Stimulated activated CD4-positive, alpha-beta T cell treated with anti-CD3 and anti-CD28 coated beads, Interleukin-15, amount 100 ng/mL, for 1 hour (primary cell): ENCODE measurements at places on chromosomes 1 and 21.

GRCh38 chr1:66773227-66773626 lies 21.0 kb downstream of the DYNLT5 start:
- DNase-seq: no peak

GRCh38 chr1:161781995-161782394 lies 15.9 kb downstream of the ATF6 start:
- DNase-seq: no peak

DNA sequence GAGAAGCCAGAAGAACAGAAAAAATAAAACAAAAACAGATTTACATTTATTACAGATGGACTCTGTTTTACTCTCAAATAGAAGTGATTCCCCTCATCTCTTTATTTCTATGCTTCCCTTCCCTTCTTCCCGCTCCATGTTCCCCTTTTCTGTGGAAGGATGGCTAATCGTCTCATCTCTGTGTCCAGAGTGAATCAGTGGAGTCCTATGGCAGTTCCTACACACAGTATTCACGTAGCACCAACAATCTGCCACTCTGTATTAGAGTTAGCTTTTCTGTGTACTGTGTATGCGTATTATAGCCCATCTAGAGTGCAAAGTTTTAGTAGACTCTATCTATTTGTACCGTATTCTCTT lies 6.8 kb upstream of the ERO1B start:
- DNase-seq: no peak

DNA sequence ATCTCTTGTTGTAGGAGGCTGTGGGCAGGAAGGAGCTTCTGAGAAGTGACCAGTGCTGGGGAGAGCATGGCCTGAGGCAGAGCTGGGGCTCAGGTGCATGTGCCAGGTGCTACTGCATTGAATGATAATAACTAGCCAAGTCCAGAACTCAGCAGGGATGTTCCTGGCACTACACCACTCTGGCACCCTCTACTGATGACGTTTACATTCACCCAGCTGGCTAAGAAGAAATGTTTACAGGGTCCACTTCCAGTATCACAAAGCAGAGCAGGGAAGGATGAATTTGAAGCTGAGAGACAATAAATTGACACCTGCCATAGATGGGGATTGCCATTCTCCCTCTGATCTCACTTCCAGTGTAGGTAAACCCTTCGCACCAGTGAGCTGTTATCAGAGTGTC lies 411.8 kb downstream of the SETD4 start:
- DNase-seq: no peak

GRCh38 chr1:89671775-89672488 lies 39.0 kb downstream of the LRRC8C start:
- DNase-seq: no peak

- DNase-seq: no peak
Observed at GRCh38 chr1:89310505-89310904, 37.8 kb upstream of the GBP5 start.

- DNase-seq: no peak
Observed at GRCh38 chr1:239434181-239434580, 47.8 kb downstream of the CHRM3 start.

DNA sequence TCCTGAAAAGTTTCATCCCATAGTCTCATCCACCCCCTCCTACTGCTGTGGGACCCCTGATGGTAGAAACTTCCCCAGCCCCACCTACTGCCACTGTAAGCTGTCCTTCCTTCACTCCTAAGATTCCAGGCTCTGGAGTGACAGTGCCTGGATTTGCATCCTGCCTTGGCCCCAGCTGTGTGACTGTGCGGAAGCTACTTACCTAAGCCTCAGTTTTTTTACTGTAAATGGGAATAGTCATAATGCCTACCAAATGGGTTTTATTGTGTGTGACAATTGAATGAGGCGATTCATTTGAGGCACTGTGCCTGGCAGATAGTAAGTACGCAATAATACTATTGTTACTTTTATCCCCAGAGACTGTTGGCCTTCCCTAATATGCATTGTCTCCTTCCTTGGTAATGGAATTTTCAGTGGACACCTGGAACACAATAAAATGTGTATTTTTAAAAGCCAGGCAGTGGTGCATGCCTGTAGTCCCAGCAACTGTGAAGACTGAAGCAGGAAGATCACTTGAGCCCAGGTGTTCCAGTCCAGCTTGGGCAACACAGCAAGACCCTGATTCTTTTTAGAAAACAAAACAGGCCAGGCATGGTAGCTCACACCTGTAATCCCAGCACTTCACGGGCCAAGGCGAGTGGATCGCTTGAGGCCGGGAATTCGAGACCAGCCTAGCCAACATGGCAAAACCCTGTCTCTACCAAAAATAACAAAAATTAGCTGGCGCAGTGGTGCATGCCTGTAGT lies 55.0 kb upstream of the ZNF326 start:
- no peak for DNase-seq

DNA sequence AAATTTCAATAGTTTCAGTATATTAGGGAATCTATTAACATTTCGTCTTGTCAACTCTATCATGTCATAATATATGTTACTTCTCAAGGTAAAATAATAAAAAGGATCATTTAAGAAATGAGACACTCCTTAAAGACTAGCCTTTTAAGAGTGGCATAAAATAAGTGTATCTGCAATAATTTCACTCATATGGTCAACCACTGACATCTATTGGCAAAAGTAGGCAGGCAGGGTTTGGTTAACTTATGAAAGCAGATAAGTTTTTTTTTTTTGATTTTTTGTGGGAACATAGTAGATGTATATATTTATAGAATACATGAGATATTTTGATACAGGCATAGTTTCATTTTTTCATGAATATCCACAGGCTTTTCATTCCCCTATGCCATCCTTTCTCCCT lies 5.5 kb upstream of the RGS21 start:
- DNase-seq: no peak

DNA sequence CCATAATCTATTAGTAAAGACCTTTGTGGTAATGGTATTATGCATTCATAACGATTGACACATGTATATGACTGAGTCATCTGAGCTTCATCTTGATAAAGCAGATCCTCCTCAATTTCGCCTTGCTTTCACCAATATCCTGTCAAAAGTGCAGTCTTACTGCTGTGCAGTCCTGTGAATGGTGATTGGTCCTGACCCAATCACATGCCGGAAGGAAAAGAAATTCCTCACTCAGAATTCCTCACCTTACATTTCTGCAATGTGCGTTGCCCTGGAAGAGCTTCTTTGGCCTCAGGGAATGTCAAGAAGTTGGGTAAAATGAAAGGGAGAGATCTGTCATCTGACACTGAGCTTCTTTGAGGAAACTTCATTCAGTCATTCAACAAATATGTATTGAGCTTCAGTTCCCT lies 121.0 kb upstream of the TSPAN2 start:
- no peak for DNase-seq

GRCh38 chr1:218495931-218496330 lies 150.8 kb downstream of the TGFB2 start:
- DNase-seq: no peak

DNA sequence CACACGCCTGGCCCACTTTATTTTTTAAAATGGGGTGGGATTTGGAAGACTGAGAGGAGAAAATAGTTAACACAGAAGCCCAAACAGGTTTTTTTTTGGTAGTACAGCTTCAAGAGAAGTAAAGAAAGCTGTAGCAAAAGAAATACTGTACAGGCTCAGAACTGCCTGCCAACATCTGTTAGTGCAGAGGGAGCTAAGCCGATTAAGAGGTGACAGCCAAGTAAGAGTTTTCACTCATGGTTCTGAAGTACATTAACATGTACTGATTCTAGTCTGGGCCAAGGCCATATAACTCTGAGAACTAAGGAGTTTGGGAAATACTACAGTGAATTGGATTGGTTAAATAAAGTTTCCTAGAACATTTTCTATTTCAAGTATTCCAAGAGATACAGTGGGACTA lies 51.6 kb downstream of the EIF2B3 start:
- DNase-seq: no peak

DNA sequence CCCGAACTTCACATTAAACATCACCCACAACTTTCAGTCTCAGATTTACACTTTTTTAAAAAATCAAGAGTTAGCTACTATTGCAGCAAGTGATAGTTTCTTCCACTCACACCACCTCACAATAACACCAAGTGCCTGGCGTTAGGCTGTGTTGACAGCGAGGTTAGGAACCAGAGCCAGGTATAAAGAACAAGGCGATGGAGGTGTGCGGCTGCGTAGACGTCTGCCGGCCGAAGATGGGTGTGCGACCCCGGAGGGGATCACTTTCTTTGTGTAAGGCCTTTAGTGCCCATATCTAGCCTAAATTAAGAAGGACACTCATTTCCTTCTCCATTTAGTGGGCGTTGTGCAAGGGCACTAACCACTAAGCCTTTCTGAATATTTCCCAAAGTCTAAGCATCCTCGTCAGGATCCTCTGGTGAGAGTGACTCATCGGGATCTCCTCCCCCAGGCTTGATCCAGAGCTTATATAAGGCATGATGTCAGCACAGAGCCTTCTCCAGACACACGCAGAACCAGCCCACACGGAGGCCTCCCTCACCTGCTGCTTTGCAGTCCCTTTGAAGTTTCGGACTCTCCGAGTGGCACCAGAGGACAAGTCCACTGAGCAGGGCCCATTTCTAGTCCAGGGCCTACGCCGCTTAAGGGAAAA lies 11.8 kb downstream of the NHLH2 start:
- no peak for DNase-seq

DNA sequence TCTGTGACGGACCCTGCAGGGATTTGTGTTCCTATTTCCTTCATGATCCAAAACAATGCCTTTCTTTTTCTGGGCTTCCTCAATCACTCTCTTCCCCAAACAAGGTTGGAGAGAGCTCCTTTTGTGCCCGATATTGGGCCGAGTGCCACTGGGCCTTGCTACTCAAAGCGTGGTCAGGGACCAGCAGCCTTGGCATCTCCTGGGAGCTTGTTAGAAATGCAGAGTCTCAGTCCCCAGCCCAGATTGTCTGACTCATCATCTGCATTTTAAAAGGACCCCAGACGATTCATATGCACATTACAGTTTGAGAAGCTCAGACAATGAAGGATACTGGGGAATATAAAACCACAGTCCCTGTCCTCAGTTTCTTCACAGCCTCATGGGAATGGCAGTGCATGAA lies 19.9 kb downstream of the ADORA1 start:
- no peak for DNase-seq

GRCh38 chr1:115317101-115318012 lies 20.7 kb downstream of the NGF start:
- DNase-seq: no peak

- no peak for DNase-seq
Observed at GRCh38 chr1:239997515-239998311, 94.0 kb upstream of the FMN2 start.

- DNase-seq: no peak
Observed at GRCh38 chr21:14995226-14995625, 69.6 kb downstream of the NRIP1 start.

DNA sequence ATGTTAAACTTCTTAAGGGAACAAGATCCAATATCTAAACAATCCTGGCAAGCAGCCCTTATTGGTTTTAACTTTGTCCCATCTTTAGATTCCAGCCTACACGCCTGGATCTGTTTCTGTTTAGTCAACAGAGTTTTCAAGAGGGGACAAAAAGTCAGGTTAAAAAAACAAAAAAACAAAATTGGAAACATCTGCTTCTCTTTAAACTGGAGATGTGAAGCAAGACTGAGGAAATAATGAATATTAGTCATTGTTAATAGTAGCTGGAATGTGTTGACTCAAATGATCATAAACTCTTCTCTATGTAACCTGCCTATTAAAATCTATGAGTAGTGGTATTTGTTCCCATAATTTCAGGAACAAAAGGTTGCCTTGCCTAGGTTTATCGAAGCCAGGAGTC lies 55.0 kb downstream of the NID1 start:
- DNase-seq: no peak
